ENCODE measurements at places on chromosomes 4 and X.

GRCh38 chrX:45056428-45057145 lies 144.1 kb downstream of the DIPK2B start:
- no peak for DNase-seq

- DNase-seq = no peak
Observed at GRCh38 chrX:10577853-10578252, 42.5 kb downstream of the MID1 start.

GRCh38 chr4:14446311-14446710 lies 556.0 kb upstream of the CPEB2 start:
- no peak for DNase-seq

DNA sequence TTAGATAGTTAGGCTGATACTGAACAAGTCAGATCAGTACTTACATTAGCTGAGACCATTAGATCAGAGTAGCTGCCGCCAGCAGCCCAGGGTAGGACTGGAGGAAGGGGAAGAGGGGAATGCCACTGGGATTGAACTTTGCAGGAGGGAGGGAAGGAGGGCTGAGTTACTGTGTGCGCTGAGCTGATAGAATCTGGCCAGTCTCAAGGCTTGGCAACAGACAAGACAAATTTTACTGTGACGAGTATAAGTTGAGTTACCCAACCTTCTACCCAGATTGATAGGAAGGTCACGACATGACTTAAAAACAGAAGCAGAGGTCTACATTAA lies 372.1 kb downstream of the OPHN1 start:
- no peak for DNase-seq

- DNase-seq = no peak
Observed at GRCh38 chr4:176438401-176438800, 118.6 kb downstream of the SPCS3 start.

- no peak for DNase-seq
Observed at GRCh38 chr4:55386073-55386472, 9.7 kb upstream of the TMEM165 start.

DNA sequence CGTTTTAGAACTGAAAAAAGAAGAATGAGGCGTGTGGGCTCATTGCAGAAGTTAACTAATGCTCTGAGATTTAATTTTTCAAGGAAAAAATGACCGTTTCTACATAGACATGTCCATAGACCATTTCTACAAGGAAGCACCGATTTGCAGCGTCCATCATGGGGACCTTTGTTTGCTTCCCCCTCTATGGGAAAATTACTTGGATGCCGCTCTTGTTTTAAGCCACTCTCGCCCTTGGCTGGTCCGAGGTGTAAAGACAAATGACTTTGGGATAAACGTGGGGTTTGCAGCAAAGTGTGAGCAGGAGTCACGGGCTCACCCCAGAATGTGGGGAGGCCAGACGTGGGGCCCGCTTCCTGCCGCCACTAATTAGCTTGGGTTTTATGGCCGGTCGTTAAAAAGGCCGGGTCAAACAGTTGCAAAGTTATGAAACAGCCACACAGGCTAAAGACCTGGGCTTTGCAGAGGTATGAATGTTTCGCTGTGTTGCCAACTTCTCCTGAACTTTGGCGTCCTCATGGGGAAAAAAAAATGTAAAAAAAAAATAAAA lies 235.9 kb downstream of the SHOX start:
- DNase-seq = no peak

- DNase-seq = no peak
Observed at GRCh38 chr4:122854447-122855352, 28.1 kb downstream of the FGF2 start.
